ENCODE measurements at places on chromosomes 6 and 20.

GRCh38 chr6:44481056-44481455 lies 93.5 kb downstream of the CDC5L start:
- no peak for DNase-seq

GRCh38 chr6:46291880-46292279 lies 121.1 kb upstream of the ENPP5 start:
- no peak for DNase-seq

- DNase-seq = no peak
Observed at GRCh38 chr20:17109307-17109706, 117.5 kb upstream of the PCSK2 start.

DNA sequence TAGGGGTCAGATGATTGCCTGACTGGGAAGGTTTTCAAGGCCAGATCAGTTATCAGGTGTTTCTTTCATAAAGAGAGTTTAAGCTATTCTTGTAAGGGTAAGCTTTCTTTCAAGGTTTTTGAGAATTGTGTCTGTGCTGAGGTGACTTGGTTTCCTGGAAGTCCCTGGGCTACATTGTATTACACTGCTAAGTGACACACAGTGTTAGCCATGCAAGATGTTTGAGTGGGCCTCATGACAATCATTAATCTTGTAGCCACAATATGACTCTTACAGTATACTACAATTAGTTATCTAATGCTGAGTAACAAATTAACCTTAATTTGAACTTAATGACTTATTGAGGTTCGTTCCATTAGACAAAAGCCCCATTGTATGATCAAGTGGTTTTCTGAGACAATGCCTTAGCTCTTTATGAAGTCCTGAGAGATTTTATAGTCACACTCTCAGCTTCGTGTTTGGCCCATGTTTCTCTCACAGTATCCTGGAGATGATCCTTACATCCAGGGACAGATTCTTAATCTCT lies 186.7 kb downstream of the RPS12 start:
- DNase-seq = no peak

GRCh38 chr6:83062225-83062624 lies 3.4 kb downstream of the UBE3D start:
- no peak for DNase-seq

DNA sequence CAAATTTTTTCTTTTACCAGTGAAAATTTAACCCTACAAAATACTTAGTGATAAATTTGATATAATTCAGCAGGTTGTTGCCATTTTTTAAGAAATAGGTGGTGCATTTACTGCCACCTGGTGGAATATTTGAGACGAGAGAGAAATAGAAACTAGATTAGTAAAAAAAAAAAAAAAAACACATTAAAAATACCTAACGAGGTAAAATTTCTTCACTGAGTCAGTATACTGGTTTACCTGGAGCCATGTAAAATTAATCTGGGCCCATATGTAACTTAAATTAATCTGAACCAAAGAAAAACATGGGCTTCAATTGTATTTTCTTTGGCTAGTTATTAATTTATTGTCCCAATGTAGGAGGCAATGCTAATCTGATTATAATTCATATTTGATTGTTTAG lies 520.8 kb downstream of the EPM2A start:
- DNase-seq = no peak
